Activated CD4-positive, alpha-beta T cell treated with anti-CD3 and anti-CD28 coated beads for 24 hours (primary cell): ENCODE measurements at places on chromosomes 2 and 18.

GRCh38 chr2:219445220-219445640 is 10.6 kb downstream of the SPEG start:
- no peak for DNase-seq

- DNase-seq: no peak
Measured at GRCh38 chr2:164781394-164781793, 60.2 kb downstream of the COBLL1 start.

DNA sequence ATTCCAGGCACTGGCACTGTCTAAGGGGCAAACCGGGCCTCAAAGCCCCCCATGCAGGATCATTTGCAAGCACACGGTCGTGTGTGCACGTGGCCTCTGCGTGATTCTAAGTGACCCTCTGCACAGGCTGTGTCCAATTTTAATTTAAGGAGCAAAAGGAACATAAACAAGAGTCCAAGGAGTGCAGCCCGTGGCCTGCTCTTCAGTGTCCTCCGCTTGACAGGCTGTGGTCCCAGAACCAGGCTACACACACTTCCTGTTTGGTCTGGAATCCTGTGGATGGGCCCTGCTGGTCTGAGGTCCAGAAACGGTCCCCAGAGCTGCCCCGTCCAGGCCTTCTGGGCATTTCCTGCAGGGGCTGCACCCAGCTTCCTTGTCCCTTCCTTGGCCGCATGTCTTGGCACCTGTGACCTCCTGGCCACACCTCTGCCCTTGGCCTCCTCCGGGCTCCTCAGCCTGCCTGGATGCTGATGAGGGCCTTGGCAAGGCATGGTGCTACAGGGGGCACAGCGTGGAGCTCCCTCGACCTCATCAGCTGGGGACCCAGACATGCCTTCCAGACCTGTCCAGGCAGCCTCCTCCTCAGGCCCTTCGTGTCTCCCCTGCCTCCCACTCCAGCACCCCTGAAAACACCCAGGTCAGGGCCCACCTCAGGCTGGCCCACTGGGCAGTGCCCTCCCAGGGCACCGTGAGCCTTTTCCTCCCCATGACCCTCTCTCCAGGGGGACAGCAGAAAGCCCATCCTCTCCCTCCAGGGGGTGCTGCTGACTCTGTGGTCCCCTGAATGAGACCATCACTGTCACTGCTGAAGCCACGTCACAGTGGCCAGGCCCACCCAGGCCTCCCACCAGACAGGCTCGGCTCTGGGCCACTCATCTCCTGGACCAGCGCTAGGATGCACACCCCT is 136.4 kb upstream of the GPC1 start:
- no peak for DNase-seq

DNA sequence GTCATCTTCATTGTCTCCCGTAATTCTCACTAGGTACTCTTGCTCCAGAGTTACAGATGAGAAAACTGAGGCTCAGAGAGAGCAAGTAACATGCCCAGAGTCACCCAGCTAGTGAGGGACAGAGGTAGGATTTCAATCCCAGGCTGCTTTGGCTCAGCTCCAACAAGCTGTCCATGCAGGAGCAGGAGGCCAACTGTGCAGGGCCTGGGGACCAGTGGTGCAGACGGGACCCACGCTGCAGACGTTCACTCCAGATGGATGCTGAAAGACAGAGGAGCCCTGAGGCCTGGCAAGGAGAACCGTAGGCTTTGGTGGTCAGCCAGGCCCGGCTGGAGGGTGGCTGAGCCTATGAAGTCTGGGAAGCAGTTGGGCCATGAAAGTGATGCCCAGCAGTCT is 102.6 kb downstream of the MCFD2 start:
- no peak for DNase-seq

- no peak for DNase-seq
Measured at GRCh38 chr2:219453671-219454590, 19.3 kb downstream of the SPEG start.

DNA sequence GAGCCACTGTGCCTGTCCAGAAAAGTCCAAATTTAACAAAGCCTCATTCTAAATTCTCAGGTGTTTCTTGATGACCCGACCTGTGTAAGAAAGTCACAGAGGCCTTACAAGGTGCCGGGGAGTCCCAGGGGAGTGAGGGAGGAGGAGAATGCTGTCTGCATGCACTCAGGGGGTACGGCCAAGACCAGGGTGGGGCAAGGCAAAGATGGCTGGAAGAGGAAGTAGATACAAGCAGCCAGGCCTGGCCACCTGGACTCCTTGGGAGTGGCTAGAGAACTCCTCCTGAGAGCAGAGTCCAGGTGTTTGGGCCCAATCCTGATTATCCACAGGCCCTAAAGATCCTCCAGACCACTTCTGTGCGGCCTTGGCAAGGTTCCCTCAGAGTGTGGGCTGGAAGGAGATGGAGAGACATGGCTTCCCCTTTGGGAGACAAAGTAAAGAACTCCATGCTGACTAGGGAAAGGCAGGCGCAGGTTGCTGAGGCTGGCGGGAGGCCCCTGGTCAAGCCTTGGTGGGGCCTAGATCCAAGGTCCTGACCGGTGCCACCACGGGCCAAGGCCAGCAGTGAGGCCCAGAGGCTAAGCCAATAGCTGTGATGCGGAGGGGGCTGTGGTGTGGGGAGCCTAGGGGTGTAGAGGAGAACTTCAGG is 74.7 kb downstream of the COPS8 start:
- no peak for DNase-seq

GRCh38 chr2:140893685-140894084 is 1237.1 kb downstream of the LRP1B start:
- no peak for DNase-seq

DNA sequence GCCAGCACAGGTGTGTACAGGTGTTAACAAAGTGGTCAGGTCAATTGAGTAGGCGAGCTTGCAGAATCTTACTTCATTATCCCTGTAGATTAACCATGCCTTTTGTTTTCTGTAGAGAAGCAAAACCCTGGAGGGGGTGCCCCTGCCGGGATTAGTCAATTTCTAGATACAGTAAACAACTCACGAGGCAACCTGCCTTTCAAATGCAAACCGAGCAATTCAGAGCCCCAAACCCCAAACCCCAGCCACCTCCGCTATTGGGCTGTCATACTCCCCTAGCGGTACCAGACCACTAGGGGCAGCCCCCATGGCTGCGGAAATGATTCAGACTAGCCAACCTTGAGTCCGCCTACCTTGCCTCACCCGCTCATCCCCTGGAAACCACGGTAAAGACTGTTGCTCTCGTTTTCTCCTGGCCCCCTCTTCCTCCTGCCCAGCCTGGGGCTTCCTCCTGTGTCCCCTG is 61.4 kb upstream of the KIF5C start:
- DNase-seq: peak; percentile 44

DNA sequence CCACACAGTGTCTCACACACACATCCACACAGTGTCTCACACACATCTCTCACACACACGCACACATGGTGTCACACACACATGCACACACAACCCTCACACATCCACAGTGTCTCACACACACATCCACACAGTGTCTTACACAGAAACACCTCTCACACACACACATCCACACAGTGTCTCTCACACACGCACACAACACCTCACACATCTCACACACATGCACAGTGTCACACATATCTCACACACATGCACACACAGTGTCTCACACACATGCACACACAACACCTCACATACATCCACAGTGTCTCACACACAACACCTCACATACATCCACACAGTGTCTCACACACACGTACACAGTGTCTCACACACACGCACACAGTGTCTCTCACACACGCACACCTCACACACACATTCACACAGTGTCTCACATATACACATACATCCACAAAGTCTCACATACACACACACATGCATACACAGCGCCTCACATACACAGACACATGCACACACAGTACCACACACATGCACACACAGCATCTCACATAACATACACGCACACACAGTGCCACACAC is 473.9 kb upstream of the HS6ST1 start:
- DNase-seq: no peak

GRCh38 chr2:98761267-98761781 is 30.4 kb upstream of the MGAT4A start:
- peak; percentile 54 for DNase-seq

DNA sequence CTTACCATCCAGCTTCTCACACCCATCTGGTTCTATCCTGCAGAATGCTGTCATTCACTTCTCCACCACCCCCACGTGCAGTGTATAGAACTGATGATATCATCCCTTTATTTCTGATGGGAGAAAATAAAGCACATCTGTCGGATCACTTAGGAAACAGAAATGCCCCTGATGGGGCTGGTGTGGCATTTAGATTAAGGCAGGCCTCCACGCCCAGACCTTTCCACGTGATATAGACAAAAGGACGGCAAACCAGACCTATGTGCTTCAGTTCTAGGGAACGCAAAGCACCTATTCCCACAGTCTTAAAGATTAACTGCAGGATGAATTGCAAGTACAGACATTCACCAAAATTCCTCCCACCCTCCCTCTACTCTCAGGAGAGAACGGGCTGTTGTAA is 27.6 kb upstream of the CABLES1 start:
- DNase-seq: no peak

DNA sequence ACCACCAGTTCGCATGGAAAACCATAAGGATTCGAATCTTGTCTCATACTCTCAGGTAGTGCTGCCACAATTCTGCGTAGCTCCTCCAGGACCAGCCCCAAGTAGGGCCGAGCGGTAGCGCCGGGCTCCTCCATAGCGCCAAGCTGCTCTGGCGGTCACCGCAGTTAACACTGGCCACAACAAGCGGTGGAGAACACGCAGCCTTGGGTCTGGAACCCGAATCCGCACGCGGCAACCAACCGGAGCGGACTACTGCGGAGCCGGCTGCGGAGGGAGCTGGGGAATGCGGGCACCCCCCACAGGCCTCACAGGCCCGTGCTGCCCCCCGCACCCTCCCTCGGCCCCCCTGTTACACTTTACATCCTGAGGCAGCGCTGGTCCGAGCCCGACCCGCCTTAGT is 531.5 kb downstream of the STK39 start:
- DNase-seq: no peak

GRCh38 chr18:79934311-79935097 is 16.9 kb downstream of the SLC66A2 start:
- DNase-seq: no peak
